ENCODE measurements at places on chromosomes 16 and 17. TPM values are rescaled to one million over a fixed set of nuclear protein-coding genes. Genes with fewer than 3 reads are reported as not detected.

GRCh38 chr16:12976496-12976895, 75.1 kb downstream of the SHISA9 start:
- DNase-seq, result no peak

GRCh38 chr17:30519166-30519565, 42.0 kb downstream of the GOSR1 start:
- DNase-seq, result no peak

DNA sequence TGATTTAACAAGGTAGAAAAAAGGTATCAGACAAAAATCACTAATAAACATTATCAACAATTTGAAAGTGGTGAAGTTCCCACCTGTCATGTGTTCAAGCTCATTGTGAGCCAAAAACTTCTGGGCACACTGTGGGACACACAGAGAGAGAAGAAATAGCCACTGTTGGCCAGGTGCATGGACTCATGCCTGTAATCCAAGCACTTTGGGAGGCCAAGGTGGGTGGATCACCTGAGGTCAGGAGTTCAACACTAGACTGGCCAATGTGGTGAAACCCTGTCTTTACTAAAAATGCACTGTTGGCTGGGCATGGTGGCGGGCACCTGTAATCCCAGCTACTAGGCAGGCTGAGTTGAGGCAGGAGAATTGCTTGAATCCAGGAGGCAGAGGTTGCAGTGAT, 167.4 kb downstream of the TOX3 start:
- DNase-seq, result no peak

GRCh38 chr16:3282103-3282729, 1.1 kb upstream of the ZNF263 start:
- peak; percentile 72 for DNase-seq

OTOA gene
- polyA plus RNA-seq, result 0.17 TPM

ZNF423 gene
- 27.8 TPM for polyA plus RNA-seq

KIF2B gene
- polyA plus RNA-seq, result not detected

ASIC2 gene
- polyA plus RNA-seq, result 2.5 TPM

PPP1R1B gene
- polyA plus RNA-seq, result 15.2 TPM

SLC13A2 gene
- polyA plus RNA-seq, result 15.2 TPM

CSH2 gene
- 0.20 TPM for polyA plus RNA-seq

Measured in left kidney (tissue), 8 donors.